ENCODE measurements at places on chromosomes 4 and X.

DNA sequence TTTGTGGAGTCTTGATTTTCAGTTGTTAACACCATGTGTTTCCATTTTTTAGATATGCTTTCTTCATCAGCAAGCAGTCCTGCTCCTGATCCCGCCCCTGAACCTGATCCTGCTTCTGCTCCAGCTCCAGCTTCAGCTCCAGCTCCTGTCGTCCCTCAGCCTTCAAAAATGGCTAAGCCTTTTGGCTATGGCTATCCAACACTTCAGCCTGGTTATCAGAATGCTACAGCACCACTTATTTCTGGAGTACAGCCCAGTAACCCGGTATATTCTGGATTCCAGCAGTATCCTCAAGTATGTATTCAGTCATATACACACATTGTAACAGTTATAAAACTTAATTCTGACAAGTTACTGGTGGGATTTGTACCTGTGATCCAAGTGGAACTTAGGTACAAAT, 60.9 kb downstream of the SEC24B start:
- no peak for DNase-seq

- DNase-seq, result peak; percentile 64
Observed at GRCh38 chrX:134849390-134849789, 141.4 kb upstream of the SMIM10 start.

GRCh38 chr4:114317564-114317963, 281.0 kb upstream of the UGT8 start:
- DNase-seq, result no peak

DNA sequence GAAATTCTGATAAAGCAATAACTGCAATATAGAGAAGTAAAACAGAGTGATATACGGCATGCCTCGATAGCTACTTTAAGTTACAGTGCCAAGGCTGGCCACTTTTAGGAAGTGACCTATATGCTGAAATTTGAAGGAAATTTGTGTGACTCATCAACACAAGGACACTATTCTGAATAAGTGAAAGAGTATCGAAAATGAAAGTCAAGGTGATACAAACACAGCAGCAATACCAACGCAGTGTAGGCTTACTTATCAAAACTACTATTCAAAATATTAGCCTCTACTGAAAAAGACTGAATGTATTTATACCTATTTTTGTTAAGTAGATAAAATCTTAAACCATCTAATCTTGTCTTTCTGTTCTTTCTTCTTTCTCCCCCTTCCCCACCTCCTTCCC, 459.9 kb upstream of the GNPDA2 start:
- no peak for DNase-seq

DNA sequence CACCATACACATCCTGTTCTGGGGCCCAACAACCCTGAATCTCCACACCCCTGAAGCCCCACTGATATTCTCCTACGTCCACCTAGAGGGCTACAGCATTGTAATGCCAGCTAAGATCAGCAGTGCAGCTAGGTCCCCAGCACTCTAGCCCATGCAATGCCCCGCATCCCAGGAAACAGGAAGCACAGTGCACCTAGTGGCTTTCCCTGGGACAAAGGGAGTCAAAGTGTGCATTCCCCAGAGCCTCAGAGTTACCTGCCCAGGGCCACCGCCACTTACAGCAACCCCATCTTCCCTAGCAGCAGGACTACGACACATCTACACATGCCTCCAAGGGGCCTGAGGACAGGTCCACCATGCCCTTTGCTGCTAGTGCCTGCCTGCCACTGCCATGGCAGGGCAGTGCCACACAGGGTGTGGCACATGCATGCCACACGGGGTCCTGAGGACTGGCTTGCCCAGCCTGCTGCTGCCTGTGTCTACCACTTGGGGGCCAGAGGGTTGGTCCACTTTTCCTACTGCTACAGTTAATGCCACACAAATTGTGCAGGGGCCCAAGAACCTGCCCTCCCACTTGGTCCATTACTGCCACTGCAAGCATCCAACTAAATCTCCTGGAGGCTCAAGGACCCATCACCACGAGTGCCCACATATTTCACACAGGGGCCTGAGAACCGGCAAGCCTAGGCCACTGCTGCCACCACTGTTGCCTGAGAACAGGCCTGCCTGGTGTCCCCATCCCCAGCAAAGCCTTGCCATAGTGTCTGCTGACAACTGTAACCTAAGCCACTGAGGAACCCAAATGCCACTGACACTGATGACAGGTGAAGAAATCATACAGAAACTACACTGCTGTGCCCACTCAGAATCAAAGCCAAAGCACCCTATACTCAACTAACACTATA, 23.7 kb downstream of the TLR6 start:
- DNase-seq, result no peak

- no peak for DNase-seq
Observed at GRCh38 chr4:28508636-28509035, 1648.0 kb downstream of the STIM2 start.

- DNase-seq, result no peak
Observed at GRCh38 chr4:68257719-68258118, 12.2 kb upstream of the TMPRSS11B start.

DNA sequence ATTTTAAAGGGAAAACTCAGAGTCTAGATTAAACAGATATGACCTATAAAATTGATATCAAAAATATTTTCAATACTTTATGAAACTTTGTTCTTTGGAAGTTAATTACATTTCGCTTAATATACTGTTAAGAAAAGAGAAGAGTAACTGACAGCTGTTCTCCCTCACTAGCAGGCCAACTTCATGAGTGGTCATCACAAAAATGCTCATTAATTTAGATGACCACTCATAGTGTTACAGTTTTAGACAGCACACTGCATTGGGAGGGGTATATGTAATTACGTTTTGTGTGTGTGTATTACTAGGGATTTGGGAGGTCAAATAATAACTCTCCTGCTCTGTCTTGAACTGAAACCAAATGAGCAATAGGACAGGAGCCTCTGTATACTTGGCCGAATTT, 80.2 kb upstream of the EDNRA start:
- DNase-seq, result no peak
